ENCODE measurements at places on chromosomes 1 and 21.

GRCh38 chr1:170044187-170044586 is 30.3 kb downstream of the KIFAP3 start:
- DNase-seq: no peak

DNA sequence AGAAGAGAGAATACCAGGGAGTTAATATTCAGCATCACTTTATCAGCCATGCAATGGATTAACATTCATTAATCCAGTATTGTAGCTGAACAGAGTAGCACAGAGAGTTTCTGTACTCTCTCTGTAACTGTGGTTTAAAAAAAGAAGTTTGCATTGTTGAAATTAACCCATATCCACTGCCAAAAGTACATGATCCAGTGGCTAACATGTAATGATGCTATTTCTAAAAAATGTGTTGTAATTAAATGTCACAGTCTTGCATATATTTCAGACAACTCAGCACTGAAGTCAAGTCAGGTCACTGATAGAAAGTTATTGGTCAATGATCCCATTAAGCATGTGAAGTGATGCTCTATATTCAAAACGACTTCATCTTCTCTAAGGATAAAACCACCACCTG is 141.3 kb downstream of the NRIP1 start:
- no peak for DNase-seq

GRCh38 chr1:42431514-42431913 is 24.3 kb downstream of the ZMYND12 start:
- DNase-seq: no peak

GRCh38 chr1:202616355-202616915 is 93.8 kb downstream of the SYT2 start:
- no peak for DNase-seq

DNA sequence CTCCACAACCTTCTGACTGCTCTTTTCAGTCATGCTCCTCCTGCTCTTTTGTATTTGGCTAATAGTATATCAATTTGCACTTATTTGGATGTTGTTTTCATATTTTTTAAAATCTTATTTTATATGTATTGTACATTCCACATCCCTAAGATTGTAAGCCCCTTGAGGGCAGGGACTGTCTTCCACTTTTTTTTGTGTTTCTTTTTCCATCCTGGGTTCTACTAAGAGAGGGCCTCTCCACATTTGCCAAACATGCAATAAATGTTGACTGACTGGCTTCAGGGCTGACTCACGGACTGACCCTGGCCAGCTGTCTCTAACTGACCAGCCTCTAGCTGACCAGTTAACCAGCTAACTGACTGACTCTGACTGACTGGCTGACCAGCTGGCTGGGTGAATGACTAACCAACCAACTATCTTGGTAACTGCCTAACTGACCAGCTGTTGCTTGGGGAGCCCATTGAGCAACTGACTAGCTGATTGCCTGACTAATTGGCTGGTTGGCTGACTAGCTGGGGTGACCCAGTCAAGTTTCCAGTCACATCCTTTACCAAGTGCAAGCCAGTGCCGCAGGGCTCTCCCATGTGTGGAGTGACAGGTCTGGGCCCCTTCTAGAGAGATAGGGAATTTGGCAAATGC is 16.1 kb downstream of the CSF1 start:
- DNase-seq: no peak

GRCh38 chr1:156947127-156947526 is 26.7 kb downstream of the LRRC71 start:
- no peak for DNase-seq

DNA sequence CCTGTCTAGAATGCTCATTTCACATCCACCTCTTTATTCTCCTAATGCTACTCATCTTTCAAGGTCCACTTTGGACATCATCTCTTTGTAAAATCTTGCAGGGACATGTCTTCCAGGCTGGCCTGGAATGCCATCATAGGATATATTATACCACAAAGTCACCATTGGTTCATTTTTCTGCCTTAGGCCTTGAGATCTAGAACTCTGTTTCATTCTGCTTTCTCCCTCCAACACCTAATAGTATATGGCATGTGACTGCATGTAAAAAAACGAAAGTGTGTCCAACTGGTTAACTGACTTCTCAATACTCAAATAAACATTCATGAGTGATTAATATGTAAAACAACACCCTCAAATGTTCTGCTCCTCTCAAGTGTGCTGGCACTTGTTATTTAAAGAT is 84.1 kb downstream of the RGS2 start:
- DNase-seq: no peak

- no peak for DNase-seq
Observed at GRCh38 chr1:61506944-61507500, 217.9 kb downstream of the TM2D1 start.

GRCh38 chr1:23026568-23026967 is 7.3 kb downstream of the KDM1A start:
- DNase-seq: no peak

- DNase-seq: no peak
Observed at GRCh38 chr21:33971492-33972013, 55.9 kb upstream of the ATP5PO start.

DNA sequence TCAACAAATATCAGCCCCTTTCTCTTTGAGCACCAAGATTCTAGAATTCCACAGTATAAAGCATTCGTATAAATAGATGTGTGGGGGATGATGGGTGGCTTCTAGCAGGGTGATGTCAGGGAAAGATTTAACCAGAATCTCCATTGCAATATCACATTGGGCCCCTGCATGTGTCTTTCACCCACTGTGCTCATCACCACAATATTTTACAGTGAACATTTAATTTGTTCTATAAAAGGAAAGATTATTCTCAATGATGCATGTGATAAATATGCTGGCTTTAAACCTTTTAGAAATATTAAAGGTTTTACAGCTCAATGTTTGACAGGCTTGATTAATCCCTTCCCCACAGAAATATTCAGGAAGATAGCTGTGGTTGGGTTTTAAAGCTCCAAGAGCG is 457.8 kb upstream of the DAB1 start:
- no peak for DNase-seq

DNA sequence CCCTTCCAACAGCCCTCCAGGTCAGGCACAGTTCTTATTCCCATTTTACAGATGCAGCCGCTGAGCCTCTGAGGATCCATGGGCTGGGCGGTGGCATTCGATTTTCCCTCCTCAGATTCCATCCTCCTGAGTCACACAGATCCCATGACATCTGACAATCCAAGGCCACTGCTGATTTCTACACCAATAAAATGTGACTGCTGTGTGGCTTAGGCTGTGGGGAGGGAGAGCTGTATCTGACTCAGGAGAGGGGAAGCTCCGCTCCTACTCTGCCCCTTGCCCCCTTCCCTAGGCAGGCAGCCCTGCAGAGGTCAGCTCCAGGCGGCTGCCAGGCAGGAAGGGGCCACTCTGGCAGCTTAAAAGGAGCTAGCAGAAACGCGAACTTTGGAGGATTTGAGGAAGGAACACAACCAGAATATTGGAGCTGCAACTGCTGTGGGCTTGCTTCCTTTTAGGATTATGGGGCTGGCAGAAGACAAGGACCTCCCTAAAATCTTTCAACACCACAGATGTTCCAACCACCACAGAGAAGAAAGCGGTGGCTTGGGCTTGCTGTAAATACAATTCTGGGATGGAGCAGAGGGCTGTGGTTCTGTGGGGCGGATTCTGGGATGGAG is 50.0 kb downstream of the MRPL37 start:
- no peak for DNase-seq

GRCh38 chr1:166876540-166876838 is 425 bp upstream of the TADA1 start:
- DNase-seq: no peak

- no peak for DNase-seq
Observed at GRCh38 chr1:44405798-44406736, 1.0 kb downstream of the RNF220 start.

- DNase-seq: no peak
Observed at GRCh38 chr1:175402336-175402735, 209.8 kb upstream of the KIAA0040 start.

- DNase-seq: no peak
Observed at GRCh38 chr1:150243003-150243402, 7.1 kb upstream of the ANP32E start.

DNA sequence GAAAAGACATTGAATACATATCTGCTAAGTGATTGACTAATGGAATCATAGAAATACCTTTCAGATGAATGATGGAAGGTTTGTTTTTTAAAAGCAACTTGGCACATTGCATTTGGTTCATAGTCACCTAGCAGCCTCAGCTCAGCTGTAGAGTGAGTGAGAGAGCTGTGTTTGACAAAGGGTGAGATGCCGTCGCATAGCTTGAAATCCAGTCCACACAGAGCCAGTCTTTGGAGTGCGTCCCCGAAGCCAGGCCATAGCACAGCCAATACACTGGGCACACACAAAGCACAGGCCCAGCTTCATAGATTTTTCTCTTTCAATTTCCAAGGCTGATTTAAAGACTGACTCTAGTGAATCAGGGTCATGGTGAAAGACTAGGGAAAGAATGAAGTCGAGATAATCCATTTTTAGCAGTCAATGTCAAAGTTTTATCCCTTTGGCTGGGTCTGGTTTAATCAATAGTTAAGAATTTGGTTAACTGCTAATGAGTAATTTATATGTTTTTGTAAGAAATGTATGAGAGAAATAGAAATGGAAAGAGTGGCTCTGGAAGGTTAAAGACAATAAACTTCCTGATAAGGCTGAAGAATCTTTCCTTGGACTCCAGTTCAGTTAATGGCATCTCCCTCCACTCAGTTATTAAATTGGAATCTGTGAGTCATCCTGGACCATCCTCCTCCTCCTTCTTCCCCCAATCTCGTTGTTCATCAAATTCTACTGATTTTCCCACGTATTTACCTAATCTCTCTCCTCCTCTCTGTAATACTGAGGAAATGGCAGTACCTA is 101.2 kb upstream of the IRF2BP2 start:
- DNase-seq: no peak

DNA sequence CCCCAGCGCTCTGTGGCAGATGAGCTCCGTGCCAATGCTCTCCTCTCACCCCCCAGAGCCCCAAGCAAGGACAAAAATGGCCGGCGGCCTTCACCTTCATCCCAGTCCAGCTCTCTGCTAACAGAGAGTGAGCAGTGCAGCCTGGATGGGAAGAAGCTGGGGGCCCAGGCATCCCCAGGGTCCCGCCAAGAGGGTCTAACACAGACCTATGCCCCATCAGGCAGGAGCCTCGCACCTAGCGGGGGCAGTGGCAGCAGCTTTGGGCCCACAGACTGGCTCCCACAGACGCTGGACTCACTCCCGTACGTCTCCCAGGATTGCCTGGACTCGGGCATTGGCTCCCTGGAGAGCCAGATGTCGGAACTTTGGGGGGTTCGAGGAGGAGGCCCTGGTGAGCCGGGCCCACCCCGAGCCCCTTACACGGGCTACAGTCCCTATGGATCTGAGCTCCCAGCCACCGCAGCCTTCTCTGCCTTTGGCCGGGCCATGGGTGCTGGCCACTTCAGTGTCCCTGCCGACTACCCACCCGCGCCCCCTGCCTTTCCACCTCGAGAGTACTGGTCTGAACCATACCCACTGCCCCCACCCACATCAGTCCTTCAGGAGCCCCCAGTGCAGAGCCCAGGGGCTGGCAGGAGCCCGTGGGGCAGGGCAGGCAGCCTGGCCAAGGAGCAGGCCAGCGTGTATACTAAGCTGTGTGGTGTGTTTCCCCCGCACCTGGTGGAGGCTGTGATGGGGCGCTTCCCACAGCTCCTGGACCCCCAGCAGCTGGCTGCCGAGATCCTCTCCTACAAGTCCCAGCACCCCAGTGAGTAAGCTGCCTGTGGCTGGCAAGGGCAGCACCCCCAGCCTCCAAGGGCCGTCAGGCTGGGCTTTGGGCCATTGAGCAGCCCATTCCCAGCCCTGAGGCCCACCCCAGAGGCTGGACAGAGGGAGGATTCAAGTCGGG is 8.7 kb downstream of the ZC3H12A start:
- DNase-seq: no peak

- DNase-seq: no peak
Observed at GRCh38 chr1:42209526-42210251, 45.1 kb upstream of the GUCA2A start.

DNA sequence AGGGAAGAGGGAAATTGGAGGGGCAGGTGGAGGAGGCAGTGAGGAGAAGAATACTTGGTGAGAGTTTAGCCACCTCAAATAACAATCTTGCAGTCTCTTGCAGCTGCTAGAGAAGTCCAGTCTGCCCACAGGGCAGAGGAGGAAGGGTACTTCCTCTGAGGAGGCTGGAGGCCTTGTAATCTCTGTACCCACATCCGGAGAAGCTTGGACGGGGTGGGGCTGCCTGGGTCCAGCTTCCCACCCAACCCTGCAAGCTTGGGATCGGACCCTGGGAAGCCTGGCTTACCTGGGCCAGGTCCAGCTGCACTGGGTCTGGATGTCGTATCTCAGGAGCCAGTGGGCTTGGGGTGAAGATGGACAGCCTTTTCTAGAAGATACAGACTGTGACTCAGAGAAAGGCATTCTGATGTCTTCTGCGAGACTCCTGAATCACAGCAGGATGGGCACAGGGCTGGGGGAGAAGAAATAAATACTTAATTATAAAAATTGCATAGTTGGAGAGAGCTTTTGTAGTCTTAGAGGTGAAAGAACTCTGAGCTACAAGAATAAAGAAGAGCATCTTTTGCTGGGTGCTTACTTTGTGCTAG is 111.8 kb upstream of the JUN start:
- DNase-seq: no peak

- no peak for DNase-seq
Observed at GRCh38 chr1:2155147-2155598, 39.4 kb downstream of the FAAP20 start.

DNA sequence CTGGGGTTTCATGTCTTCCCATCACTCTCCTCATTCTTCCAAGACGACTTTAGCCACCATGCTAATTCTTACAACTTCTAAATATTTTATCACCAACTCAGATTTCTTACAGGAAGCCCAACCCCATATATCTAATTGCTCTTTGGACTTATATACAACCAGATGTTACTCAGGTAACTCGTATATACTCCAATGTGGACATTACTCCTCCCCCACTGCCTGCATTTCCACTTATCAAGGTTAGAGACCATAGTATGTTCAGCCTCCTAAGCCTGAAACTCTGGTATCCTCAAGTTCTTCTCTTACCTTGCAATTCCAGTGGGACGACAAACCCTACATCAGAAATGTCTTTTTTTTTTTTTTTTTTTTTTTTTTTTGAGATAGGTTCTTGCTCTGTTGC is 2.7 kb upstream of the RCC1 start:
- no peak for DNase-seq

- no peak for DNase-seq
Observed at GRCh38 chr1:161020509-161021164, at the start of gene F11R. Gene F11R, minus strand, starts transcription at chr1:161021152. Its CDS starts 79 bp downstream, at chr1:161021073.

GRCh38 chr1:56375326-56375804 is 204.0 kb downstream of the PLPP3 start:
- DNase-seq: no peak
